Cortex of kidney (tissue), 1 donor: ENCODE measurements at places on chromosomes 4 and X.
A peak's percentile ranks its signal among the peaks of the same experiment; 100 is the strongest.

DNA sequence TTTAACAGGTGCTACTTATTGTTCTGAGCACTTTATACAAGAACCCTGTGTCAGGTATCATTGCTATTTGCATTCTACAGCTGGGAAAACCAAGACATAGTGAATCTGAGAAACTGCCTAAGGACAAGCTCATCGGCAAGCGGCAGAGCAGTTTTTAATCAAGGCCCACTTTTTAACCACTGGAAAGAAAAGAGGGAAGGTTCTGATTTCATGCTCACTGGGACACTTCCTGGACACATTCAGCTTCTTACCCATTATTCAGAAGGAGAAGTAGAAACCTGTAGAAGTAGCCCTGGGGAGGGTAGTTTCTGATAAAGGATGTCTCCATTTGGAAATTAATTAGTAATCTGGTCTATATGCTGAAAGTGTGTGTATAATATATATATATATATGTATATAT is 2.5 kb upstream of the LNX1 start:
- DNase-seq: no peak

DNA sequence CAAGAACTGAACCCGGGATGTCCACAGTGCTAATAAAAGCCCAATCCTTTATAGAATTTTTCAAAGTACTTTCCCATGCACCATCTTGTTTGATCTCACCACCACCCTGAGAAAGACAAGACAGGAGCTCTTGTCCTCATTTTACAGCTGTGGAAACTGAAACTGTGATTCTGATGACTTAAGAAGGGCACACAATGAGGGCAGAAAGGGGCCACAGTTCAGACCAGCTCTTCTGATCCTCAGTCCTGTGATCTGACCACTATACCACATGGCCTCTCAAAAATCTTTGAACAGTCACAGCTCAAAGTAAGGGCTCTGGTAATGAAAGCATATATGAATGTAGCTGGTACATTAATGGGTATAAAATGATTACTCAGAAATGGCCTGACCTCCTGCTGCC is 127.3 kb upstream of the CPEB2 start:
- no peak for DNase-seq

GRCh38 chr4:112523764-112524505 is 8.0 kb upstream of the NEUROG2 start:
- DNase-seq: no peak

- DNase-seq: peak; percentile 29
Observed at GRCh38 chr4:146175541-146176453, at the start of gene LSM6. LSM6 (plus strand) TSS chr4:146175718; CDS start chr4:146182922, 7,204 bp downstream.
